ENCODE measurements at places on chromosomes 3 and 15.

DNA sequence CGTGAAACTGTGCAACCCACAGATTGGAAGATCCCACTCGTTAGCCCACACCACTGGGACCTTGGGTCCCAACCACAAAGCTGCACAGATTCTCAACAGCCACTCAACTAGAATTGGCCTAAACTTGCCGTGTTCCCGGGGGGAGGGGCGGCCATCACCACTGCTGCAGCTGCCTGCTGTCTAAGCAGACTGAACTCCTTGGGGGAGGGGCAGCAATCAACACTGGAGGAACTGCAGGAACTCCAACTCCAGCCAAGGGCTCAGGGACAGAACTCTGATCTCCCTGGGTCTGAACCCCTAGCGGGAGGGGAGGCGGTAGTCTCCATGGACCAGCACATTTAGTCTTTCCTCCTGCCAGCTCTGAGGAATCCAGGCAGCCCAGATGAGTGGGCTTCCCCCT lies 205.9 kb downstream of the RSL24D1 start:
- DNase-seq, result no peak

DNA sequence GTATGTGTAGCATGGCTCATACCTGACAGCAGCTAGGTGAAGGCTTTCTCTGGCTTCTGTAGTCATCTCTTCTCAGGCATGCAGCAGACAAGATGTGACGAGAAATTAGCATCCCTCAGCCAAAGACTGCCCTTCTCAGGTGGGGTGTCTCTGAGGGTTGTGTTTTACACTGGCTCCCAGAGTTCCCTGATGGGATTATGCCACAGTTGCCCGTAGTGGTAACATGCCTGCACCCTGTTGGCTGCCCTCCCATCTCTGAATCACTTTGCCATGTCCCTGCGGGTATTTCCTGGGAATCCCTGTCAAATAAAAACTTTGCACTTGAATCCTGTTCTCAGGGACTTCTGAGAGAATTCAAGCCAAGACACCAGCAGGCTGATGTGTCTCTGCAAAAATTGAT lies 70.5 kb downstream of the LRTM1 start:
- no peak for DNase-seq

DNA sequence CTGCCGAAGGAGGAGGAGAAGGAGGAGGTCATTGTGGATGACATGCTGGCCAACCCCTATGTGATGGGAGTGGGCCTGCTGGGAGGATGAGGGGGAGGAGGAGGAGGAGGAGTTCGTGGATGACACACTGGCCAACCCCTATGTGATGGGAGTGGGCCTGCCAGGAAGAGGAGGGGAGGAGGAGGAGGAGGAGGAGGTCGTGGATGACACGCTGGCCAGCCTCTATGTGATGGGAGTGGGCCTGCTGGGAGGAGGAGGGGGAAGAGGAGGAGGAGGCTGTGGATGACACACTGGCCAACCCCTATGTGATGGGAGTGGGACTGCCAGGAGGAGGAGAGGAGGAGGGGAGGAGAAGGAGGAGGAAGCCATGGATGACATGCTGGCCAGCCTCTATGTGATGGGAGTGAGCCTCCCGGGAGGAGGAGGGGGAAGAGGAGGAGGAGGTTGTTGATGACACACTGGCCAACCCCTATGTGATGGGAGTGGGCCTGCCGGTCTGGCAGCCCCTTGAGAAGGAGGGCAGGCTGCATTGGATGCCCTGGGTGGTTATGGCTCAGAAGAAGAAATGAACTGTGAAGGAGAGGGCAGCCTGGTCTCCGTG lies 55.7 kb upstream of the WNT7A start:
- DNase-seq, result no peak

GRCh38 chr3:96027718-96028117 lies 786.7 kb upstream of the EPHA6 start:
- DNase-seq, result no peak

- DNase-seq, result no peak
Measured at GRCh38 chr15:35047528-35047927, 37.6 kb downstream of the NANOGP8 start.
